ENCODE measurements at places on chromosomes 3 and 15.
A peak's percentile ranks its signal among the peaks of the same experiment; 100 is the strongest.

GRCh38 chr3:94615275-94616065, 552.6 kb downstream of the NSUN3 start:
- DNase-seq = peak; percentile 18

DNA sequence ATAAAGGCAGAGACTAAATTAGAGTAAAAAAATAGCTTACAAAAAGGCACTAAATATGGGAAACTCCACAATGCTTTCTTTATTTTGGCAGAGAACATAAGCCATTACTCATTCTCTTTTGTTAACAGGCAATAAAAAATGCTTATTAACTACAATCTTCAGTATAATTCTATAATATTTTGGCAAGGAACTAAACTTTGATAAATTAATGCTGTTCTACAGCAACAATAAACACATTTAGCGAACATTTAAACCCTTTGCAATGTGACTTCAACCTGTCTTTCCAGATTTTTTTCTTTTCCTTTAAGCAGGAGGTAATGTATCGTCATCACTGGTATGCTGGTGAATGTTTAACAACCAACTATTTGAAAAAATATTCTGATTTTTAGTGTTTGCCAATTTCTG, 42.2 kb upstream of the POU1F1 start:
- no peak for DNase-seq

DNA sequence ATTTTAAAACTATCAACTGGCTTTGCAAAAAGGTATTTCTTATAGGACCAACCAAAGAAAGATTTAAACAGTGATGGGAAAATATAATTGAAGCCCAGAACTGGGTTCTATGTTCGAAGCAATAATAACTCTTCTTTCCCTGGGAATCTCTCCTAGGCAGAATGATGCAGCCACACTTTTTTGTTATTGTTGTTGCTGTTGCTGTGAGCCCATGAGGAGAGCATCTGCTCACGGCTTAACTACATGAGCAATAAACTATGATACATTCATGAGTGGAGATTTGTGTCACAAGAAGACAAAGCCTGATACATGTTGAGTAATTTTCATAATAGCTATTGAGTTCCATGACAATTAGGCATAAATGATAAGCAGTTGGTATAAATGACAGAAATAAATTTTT, 80.5 kb downstream of the CRTC3 start:
- DNase-seq = peak; percentile 38

GRCh38 chr15:90004671-90005070, 3.5 kb downstream of the ZNF710 start:
- DNase-seq = peak; percentile 91

- peak; percentile 59 for DNase-seq
These were observed 238.0 kb upstream of the EOMES start for GRCh38 chr3:27960133-27960532.

GRCh38 chr15:33735637-33736247, 232.6 kb upstream of the CHRM5 start:
- peak; percentile 65 for DNase-seq

DNA sequence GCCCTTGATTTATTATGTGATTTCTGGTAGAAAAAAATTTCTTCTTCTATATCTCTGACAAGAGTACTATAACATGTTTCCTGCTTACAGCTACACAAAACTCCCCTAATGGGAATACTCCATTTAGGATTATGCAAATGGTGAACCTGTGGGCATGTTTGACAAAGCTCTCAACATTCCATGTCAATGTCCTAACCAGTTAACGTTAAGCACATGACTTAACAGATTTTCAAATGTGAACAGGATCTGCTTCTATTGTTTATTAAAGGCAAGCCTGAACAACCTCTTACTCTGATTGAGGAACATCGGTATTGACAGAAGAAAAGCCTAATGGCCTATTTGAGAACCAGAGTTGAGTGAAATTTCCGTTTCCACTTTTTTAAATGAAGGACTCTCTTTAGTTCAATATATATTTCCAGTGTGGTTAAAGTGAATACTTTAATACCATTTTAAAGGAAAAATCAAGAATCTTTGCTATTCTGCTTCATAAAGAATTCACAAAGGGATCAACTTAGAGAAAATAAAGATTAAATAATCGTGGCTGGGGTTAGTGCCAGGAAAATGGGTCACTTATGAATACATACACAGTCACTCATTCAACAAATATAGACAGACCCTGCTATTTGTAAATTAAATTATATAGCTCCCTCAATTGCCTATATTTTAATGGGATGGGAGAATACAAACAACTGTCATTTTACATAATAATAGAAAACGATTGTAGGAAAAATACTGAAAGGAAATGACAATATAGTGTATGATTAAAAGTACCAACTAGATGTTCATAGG, 300.3 kb upstream of the CBLB start:
- DNase-seq = no peak

- DNase-seq = no peak
These were observed 170.5 kb downstream of the GREM1 start for GRCh38 chr15:32888221-32888761.

DNA sequence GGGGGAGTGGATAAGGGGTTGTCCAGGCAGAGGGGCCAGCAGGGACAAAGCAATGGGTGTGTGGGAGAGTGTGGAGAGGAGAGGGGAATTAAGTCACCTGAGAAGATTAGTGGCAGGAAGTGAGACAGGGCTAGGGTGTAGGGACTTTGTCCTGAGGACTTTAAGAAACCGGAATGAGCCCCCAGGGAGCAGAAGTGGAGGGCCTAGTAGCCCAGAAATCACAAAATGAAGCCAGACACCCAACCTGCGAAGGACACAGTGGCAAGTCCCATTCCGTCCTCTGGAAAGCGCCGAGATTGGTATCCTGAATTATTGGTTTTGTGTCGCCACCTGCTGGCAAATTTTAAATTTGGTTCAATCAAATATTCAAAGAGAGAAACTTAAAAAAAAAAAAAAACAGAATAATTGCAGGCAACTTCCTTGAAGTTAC, 78.0 kb upstream of the SLC25A36 start:
- peak; percentile 61 for DNase-seq

DNA sequence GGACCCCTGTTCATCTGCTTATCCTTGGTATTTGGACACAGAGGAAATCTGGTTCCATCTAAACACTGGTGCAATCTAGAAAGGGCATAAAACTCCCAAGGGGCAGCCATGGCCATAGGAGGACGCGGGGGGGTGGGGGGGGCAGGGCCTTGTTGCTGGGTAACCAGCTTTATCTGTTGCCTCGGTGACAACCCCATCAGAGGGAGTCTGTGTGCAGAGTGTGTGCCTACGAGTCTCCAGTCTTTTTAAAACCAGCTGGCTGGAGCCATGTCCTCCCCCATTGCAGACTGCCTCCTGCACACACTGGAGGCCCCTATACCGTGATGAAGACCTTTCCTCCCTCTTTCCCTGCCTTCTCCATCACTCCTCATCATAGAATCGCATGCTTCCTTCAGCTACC, 26.4 kb upstream of the CORO2B start:
- DNase-seq = peak; percentile 10

DNA sequence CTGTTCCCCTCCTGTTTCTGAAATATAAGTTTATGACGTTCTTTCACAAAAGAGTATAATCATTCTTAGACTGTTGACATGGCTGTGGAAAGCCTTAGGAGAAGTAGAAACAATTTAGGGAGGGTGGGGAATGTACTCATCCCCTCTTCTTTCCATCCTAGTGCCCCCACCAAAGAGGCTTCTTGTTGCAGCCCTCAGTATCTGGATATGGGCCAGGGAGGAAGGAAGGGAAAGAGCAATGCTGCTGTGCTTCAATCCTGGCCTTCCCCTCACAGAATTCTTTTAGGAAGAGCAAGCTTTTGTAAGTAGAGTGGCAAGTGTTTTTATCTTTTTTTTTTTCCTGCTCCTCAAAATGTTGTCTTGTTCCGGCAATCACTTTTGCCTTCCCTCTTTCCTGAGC, 1.7 kb downstream of the INAFM2 start:
- no peak for DNase-seq

GRCh38 chr15:73323374-73323955, 45.3 kb downstream of the HCN4 start:
- no peak for DNase-seq

- DNase-seq = peak; percentile 48
These were observed 374.9 kb upstream of the TGFBR2 start for GRCh38 chr3:30231277-30232141.

DNA sequence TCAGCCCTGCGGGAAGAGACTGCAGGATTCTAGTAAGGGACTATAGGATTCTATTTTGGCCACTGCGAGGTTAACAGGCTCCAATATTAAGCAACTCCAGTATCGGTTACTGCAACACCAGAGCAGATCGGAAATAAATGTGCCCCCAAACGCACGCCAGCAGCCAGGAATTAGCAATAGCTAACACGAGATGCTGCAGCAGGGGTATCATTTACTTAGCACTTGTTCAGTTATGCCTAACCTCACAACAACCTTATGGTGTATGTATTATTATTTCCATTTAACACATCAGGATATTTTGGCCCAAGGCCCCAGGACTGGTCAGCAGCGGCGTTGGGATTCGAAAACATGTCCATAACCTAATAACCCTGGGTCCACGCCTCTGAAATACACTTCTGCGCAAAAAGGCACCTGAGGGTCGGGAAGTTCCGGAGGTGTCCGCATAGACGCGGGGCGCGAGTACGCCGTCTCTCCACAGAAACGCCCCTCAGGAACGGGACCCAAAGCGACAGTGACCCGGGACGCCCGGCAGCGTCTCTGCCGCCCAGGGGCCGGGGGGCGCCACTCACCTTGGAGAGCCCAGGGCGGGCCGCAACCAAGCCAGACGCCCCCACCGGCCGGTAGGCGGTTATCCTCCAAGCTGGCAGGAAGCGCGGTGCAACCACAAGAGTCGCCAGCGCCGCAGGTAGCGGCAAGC, 681 bp downstream of the PIK3CB start:
- DNase-seq = peak; percentile 35

GRCh38 chr15:29874977-29875376, 52.7 kb upstream of the TJP1 start:
- DNase-seq = no peak

DNA sequence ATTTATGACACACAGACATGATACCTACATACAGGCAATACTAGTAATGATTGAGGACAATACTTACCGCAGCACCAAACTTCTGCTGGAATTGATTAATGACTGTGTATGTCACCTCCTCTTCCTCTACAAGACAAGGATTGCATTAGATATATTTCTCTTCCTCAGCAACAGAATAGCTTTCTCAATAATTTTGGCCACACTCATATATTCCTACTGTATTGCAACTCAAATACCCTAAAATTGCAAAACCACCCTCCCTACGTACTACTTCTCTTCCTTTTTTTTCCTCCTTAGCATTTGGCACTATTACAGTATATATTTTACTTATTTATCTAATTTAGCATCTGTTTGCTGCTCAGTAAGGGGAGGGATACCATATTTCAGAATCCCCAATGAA, 14.8 kb downstream of the EXD1 start:
- no peak for DNase-seq

- DNase-seq = no peak
These were observed 7.7 kb upstream of the ROPN1B start for GRCh38 chr3:125961289-125961589.

- DNase-seq = peak; percentile 91
These were observed 195.2 kb upstream of the DPPA4 start for GRCh38 chr3:109532257-109533216.

- no peak for DNase-seq
These were observed 51.8 kb upstream of the SETMAR start for GRCh38 chr3:4251412-4251811.

GRCh38 chr3:180188512-180189309, 152.0 kb upstream of the PEX5L start:
- no peak for DNase-seq

- no peak for DNase-seq
These were observed 33.0 kb downstream of the LSM3 start for GRCh38 chr3:14211621-14212020.

DNA sequence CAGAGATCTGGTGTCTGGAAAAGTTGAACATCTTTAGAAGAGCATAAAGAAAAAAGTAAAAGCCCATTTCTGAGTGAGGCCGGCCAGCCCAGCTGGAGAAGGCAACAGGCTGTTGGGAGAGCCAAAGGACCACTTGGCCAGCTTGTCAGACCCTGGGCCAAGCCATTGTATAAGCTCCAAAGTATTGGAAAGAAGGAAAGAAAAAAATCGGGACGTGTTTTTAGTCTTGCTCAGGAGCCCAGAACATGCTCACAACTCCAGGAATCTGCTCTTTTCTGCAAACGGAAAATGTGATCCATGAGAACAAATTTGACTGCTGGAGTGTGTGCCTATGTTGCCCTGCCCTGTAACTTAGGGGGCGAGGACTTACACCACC, 10.4 kb upstream of the CLPX start:
- DNase-seq = no peak

GRCh38 chr3:14203521-14204079, 25.0 kb downstream of the LSM3 start:
- peak; percentile 88 for DNase-seq

DNA sequence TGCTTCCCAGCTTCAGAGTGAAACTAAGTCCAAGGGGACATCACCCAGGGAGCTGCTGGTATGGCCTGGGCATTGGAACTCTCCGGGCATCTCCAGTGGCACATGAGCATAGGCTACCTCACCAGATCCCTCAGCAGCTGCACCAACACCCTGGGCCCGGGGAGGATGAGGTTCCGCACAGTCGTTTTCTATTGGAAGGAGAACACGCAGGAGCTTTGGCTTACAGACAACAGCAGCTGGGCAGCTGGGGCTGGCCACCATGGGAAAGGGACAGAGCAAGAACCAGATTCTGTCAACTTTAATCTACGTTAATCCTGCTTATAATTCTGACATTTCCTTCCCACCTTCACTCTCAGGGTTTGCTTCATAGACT, 65.5 kb downstream of the MYO1E start:
- no peak for DNase-seq

GRCh38 chr3:171653701-171654100, 156.6 kb downstream of the PLD1 start:
- no peak for DNase-seq

DNA sequence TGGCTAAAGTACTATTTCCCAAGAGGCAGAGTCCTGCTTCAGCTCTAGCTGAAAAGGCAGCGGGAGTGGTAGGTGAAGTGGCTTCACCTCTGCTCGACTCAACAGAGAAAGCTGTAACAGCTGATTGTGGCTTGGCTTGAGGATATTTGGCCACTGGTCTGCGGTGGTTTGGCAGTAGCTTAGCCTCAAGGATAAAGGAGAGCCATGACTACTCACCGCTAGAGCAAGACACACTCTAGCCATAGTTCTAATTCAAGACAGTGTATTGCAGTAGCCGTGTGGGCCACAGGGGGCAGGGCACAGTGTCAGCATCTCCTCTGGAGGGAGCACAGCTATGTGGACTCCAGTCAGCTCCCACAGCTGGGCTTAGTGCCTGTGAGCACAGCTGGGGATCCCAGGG, 23.5 kb downstream of the TPRG1 start:
- no peak for DNase-seq

DNA sequence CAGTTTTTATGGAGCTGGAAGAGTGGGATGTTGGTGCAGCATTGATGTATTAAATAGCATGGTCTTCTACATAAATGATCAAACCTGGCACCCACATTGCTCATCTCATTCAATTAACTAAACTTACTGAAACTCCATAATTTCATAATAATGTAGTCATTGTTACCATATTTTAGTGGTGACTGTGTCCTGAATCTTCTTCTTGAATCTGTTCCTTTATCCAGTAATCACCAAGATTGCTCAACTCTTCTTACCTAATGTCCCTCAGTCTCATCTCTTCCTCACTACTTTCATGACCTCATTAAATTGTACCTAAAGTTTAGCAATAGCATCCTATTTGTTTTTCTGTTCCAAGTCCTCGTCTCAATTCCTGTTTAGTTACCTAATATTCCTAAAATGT, 69.8 kb downstream of the FGF7 start:
- peak; percentile 95 for DNase-seq

GRCh38 chr3:58524326-58524888, 12.6 kb downstream of the ACOX2 start:
- DNase-seq = no peak

Data from cardiac fibroblast (primary cell).